ENCODE measurements at places on chromosomes 7 and 10.

GRCh38 chr10:7243139-7243538 lies 167.7 kb downstream of the SFMBT2 start:
- DNase-seq = no peak

DNA sequence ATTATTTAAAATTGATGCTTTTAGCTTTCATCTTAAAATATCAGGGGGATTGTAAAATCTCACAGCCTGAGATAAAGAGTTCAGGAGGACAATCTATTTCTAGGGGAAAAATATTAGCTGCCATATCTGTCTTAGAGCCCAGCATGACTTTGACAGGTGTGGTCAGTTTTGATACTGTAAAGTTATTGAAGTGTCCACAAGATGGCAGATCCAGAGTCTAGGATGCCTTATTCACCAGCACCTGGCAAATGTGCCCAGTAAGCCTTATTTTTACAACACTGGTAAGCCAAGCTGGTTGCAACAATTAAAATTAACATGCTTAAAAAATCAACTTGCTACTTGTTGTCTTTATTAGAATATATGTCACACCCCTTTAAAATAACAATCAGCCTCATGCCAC lies 579.3 kb downstream of the SH2D4B start:
- peak; percentile 6 for DNase-seq

GRCh38 chr7:112790586-112791003 lies 402 bp upstream of the TMEM168 start:
- DNase-seq = peak; percentile 52

DNA sequence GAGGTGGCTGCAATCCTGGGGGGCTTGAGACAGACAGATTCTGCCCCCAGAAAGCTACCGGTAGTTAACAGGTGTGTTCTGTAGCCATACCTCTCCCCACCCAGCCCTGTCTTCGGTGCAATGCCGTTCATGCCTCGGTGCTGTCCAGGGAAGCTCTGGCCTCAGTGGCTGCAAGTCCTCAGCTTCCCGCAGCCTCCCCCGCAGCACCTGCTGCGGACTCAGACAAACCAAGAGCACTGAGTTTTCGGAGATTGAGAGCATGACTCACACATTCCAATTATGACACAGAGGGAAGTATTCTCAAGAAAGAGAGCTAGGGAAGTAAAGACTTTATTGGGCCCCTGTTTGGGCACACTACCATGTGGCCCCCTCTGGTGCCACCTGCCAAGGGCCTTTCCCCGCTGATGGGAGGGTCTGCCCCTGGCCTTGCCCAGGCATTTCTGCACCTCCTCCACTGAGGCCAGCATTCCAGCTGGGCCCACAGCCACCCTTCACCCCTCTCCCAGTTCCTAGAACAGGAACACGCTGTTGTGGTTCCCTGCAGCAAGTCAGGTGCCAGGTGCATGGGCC lies 30.2 kb upstream of the EZH2 start:
- no peak for DNase-seq

GRCh38 chr10:35367982-35368381 lies 31.7 kb downstream of the CCNY start:
- no peak for DNase-seq

- DNase-seq = no peak
Observed at GRCh38 chr7:116652793-116653192, 19.2 kb upstream of the MET start.
